NCI-H460 (cell line): ENCODE measurements at places on chromosomes 2 and 18.
A peak's percentile ranks its signal among the peaks of the same experiment; 100 is the strongest.

GRCh38 chr2:27024188-27024587 lies 8.6 kb upstream of the TMEM214 start:
- no peak for DNase-seq

- peak; percentile 46 for DNase-seq
These were observed 100.8 kb upstream of the ATP5MC3 start for GRCh38 chr2:175282300-175282699.

- no peak for DNase-seq
These were observed 169.1 kb downstream of the DSEL start for GRCh38 chr18:67347438-67347837.

- DNase-seq: no peak
These were observed 33.4 kb downstream of the ITGA6 start for GRCh38 chr2:172460780-172461201.

- DNase-seq: no peak
These were observed 14.7 kb downstream of the SLC14A1 start for GRCh38 chr18:45738660-45739059.

DNA sequence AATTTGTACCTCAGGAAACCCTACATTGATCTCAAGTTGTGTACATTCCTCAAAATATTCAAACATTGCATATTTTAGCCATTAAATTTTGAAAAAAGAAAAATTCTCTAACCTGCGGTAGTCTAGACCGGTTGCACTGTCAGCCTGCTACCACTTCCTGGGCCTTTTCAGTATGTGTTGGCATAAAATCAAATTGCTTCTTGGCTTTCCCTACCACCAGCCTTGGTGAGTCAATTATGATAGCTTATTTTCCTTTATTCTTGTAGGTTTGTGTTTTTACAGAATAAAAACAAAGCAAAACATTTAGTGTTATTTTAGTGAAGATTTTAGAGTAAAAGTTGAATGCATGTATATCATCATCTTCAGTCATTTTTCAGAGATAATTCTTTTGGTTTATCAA lies 61.2 kb downstream of the FAM171B start:
- no peak for DNase-seq

DNA sequence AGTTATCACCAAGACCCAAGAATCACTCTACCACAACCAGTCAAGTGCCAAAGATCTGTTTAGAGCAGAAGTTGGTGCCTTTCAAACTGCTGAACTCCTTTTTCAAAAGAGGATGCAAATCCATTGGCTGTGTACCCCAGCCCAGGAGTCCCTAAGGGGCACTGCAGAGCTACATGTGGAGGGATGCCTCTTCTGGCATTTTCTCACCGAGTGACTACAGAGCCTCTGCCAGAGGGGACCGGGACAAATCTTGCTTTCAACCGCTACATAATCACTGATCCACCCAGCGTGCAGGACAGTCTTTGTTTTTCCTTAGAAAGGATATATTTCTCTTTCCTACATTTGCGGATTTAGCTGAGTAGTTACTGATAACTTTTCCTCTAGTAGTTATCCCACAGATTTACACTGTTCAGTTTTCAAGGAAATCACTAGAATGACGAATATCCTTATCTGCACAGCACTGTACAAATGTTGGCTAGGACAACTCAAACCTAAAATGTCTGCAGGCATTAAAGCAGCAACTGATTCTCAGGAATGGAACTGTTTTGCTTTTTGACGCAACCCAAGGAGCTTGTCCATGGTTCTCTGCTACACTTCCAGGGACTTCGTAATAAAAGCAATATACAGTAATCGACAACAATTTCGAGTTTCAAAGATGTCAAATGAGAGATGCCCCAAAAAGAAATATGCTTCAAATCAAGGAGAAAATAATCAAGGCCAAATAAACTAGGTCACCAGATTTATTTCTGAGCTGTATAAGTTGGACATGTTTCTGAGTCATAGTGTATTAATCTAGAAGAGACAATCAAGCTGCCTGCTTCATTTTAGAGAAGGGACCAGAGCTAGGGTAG lies 24.1 kb downstream of the EPB41L3 start:
- DNase-seq: no peak

DNA sequence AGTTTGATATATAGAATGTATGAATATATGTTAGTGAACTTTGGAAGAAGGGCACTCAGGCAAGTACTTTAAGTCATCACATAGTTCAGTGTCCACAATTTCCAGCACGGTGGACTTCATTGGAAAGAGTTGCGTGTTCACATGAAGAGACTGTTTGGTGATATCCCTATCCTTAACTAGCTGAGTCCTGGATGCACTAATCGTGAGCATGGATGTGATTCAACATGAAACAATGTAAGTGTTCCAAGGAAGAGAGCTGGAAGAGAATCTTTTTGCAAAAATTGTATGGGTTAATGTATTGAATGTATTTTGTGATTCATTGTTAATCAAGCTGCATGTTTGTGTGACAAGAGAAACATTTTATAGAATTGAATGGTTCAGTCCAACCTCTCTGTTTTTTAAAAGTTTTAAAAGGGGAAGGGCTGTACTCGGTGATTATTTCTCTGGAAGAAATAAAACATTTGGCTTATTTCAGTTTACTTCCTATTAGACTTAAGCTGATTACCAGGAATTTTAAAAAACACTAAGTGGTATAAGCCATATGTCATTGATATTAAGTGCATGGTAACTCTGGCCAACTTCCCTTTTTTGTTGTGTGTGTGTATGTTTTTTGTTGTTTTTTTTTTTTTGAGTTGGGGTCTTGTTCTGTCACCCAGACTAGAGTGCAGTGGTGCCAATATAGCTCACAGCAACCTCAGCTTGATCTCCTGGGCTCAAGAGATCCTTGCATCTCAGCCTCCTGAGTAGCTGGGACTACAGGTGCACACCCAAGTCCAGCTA lies 8.6 kb downstream of the XRCC5 start:
- DNase-seq: no peak

GRCh38 chr2:217421834-217422233 lies 562.0 kb upstream of the TNP1 start:
- no peak for DNase-seq

DNA sequence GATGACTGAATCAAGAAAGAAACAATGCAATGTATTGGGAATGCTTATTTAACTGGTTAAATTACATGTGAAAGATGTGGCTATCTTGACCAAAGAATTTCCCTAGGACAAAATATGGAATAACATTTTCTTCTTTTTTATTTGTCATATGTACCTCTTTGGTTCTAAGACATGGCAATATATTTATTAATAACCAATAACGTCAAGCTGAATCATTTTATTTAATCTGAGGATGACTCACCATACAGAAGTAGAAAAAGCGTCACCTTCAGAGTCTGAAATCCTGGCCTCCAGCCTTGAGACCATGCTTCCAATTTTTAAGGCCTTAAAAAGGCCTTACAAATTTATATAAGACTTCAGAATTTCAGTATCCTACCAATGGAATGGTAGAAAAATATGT lies 1464.9 kb downstream of the SUCLG1 start:
- no peak for DNase-seq

DNA sequence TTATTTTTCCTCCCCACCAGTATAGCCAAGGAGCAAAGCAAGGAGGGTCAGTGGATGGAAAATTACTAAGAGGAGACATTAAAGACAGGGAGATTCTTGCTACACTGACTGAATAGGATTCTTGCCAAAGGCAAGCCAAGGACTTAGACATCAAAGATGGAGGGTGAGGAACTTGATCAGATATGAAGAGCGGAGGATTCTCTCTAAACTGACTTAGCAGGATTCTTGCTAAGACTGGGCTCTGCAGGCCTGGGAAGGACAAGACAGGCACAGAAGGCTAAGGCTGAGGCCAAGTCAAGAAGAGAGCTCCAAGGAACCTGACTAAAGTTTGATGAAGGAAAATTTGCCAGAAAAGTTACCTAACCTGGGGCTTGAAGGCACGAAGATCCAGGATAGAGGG lies 143.9 kb upstream of the RMP24 start:
- DNase-seq: no peak

GRCh38 chr18:54710074-54710899 lies 118.0 kb upstream of the RAB27B start:
- no peak for DNase-seq

GRCh38 chr2:152510621-152511020 lies 175.6 kb downstream of the FMNL2 start:
- no peak for DNase-seq

GRCh38 chr2:190304404-190304803 lies 15.2 kb downstream of the HIBCH start:
- DNase-seq: no peak

DNA sequence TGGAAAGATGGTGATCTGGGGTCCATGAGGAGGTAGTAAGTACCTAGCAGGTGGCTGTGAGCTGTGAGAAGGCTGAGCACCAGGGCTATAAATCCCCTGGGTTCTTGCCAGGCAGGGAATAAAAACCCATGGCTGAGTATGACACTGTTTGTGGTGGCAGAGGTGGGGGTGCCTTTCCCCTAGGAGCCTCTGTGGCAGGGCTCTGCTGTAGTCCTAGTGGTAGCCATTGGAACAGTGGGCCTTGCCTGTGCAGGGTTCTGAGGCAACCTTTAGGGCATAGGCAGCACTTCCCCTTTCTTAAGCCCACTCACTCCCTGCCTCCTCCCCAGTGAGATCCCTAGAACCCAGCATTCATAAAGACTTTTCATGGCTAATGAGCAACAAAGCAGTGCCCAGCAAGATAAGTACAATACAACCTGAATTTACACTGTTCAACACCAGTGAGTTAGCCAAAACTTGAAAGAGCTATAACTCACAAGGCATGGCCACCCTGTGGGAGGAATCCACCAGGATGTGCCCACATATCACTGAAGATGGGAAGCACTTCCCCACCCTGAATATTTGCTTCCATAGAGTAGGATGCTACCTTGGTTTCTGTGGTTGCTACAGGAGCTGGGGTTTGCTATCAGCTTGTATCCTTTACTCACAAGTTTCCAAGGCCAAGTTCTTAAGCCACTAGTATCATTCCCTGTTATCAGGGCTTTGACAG lies 100.9 kb upstream of the NEUROD1 start:
- no peak for DNase-seq

GRCh38 chr2:191522478-191523120 lies 155.3 kb upstream of the NABP1 start:
- no peak for DNase-seq

DNA sequence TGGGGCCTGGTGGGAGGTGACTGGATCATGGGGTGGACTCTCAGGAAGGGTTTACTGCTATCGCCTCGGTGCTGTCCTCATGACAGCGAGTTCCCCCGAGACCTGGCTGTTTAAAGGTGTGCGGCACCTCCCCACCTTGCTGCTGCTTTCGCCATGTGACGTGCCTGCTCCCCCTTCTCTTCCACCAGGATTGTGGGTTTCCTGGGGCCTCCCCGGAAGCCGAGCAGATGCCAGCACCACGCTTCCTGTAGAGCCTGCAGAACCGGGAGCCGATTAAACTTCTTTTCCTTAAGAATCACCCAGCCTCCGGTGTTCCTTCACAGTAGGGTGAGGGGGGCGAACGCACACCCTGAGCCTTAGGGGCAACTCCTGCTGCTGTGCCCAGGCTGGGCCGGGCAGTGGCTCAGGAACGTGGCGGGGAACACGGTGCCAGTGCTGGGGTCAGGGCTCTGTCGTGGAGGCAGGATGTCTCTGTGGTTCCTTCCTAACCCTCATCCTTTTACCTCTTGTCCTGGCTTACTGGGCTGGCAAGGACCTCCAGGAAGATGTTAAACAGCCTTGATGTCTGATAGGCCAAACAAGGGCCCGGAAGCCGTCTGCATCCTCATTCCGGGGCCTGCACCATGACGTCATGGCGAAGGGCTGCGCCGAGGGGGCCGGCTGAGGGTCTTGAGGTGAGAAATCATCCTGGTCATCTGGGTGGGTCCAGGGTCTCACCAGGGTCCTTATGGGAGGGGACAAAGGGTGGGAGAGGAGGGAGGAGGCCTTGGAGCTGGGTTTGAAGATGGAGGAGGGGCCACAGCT lies 12.7 kb downstream of the NEU4 start:
- no peak for DNase-seq

- DNase-seq: no peak
These were observed 5.0 kb downstream of the LIMS2 start for GRCh38 chr2:127670055-127670956.

- no peak for DNase-seq
These were observed 19.5 kb upstream of the ERCC3 start for GRCh38 chr2:127313406-127313805.

- DNase-seq: no peak
These were observed 52.6 kb downstream of the PPP4R1 start for GRCh38 chr18:9561759-9562158.
